ENCODE measurements at places on chromosomes 5 and 9. TPM values are rescaled to one million over a fixed set of nuclear protein-coding genes. Genes with fewer than 3 reads are reported as not detected.

DNA sequence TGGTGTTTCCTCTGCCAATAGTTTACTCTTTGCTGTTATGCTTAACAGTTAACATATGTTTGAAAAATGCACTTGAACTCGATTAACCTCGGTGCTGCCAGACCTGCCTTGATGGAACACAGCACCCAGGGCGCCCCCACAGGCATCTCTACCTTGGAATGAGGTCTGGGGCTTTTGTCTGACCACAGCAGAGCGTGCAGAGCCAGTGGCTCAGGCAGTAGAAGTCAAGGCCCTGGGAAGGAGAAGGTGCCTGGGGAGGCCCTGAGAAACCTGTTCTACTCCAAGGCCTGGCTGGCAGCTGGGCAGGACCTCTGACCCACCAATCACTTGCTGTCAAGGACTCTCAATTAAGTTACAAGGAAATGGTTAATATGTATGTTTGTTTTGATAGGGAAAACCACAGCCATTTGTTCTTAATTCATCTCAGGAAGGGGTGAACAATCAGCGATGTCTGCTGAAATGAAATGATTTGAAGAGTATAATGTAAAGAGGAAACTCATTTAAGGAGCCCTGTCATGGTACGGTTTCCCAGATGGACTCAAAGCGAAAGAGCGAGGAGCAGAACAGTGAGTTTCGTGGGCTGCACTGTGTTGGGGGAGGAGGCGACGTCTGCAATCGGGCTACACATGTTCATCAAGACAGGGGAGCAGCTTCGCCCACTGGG, 21.9 kb downstream of the MACROH2A1 start:
- no peak overlapping the region for H3K4me3 ChIP-seq
- no peaks in the 10 kb centered on the region for H3K27me3 ChIP-seq
- peaks cover 12% of the 10 kb centered on the region for H3K4me1 ChIP-seq

- no peak overlapping the region for H3K27ac ChIP-seq
- no peak for DNase-seq
- H3K36me3 ChIP-seq = no peaks in the 10 kb centered on the region
- H3K4me3 ChIP-seq = no peak overlapping the region
- H3K27me3 ChIP-seq = no peaks in the 10 kb centered on the region
These were observed 45.1 kb upstream of the BARHL1 start for GRCh38 chr9:132537352-132537751.

Gene SPINK13
- not detected for total RNA-seq

Gene LCN6
- total RNA-seq = not detected

DNA sequence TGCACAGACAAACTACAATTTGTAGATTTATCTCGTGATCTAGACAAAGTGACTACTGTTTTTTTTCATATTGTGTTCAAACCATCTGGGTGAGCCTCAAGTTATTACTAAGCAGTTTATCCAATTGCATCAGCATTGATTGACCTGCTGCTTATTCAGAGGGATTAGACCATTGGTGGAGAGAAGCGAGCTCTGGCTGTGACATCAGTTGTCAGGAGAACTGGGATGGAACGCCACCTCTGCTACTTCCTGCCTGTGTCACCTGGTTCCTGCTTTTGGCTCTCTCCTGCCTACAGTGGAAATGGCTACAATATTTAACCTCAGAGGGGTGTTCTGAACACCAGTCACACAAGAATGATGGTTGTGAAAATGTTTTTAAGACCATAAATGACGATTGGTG, 12.1 kb downstream of the NR4A3 start:
- DNase-seq = no peak
- no peak overlapping the region for H3K27ac ChIP-seq
- no peaks in the 10 kb centered on the region for H3K27me3 ChIP-seq
- H3K4me1 ChIP-seq = no peaks in the 10 kb centered on the region

- peak overlapping the region; percentile 32 for H3K27ac ChIP-seq
- no peaks in the 10 kb centered on the region for H3K4me1 ChIP-seq
- H3K27me3 ChIP-seq = no peaks in the 10 kb centered on the region
- no peaks in the 10 kb centered on the region for H3K36me3 ChIP-seq
- no peak overlapping the region for H3K4me3 ChIP-seq
- DNase-seq = no peak
These were observed 999 bp upstream of the DRD1 start for GRCh38 chr5:175444905-175445456.

Gene PCDHB3
- total RNA-seq = not detected

DNA sequence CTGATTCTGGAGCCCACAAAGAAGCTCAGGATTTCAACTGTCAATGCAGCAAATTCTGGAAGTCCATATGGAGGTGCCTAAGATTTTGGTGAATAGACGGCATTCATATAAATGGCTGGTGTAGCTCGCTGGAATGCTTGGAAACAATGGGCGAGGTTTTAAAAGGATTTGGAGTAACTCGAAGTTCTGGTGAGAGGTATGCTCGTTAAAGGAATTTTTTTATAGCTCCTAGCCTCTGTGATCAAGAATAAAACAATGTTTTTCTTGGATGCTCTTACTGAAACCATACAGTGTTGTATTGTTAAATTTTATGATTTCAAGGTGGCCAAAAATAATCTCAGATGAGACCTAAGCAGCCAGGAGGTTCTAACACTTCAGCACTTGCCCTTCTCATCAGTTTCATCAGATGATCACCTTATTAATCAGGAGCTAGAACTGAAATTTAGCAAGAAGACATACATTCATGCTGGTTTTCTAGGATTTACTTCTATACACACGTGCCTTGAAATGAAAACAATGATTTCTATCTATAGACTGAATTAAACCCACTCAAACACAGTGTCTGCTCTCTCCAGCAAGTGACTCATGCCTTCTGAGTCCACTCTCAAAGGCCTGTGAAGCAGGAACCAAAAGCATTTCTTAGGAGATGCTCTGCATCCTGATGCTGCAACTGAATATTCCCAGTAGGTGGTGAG, 79.2 kb downstream of the OTULIN start:
- no peak for DNase-seq
- no peak overlapping the region for H3K27ac ChIP-seq
- H3K4me3 ChIP-seq = no peak overlapping the region
- H3K36me3 ChIP-seq = no peaks in the 10 kb centered on the region

DNA sequence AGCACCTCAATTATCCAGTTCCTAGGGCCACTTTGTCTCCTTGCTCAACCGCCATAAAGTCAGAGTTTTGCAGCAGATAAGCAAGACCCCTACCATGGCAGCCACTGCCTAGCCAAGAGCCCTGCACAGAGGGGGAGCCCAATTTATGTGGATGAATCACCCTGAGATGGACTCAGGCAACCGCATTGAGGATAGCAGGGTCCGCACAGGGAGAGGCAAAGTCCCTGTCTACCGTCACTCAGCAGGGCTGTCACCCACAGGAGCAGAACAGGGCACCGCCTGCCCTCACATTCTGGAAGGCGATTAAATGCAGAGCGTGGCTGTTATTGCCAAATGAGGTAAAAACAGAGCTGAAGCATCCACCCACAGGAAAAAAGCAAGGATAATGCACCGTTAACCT, 1.7 kb downstream of the FBP2 start:
- H3K36me3 ChIP-seq = no peaks in the 10 kb centered on the region
- no peaks in the 10 kb centered on the region for H3K27me3 ChIP-seq
- H3K27ac ChIP-seq = no peak overlapping the region
- DNase-seq = no peak
- no peaks in the 10 kb centered on the region for H3K4me1 ChIP-seq
- no peak overlapping the region for H3K4me3 ChIP-seq

- no peaks in the 10 kb centered on the region for H3K27me3 ChIP-seq
- H3K36me3 ChIP-seq = no peaks in the 10 kb centered on the region
- H3K4me3 ChIP-seq = no peak overlapping the region
- peak; percentile 30 for DNase-seq
- no peak overlapping the region for H3K27ac ChIP-seq
- H3K4me1 ChIP-seq = no peaks in the 10 kb centered on the region
These were observed 75.4 kb upstream of the SYK start for GRCh38 chr9:90726215-90726614.

Gene C8G
- 0.77 TPM for total RNA-seq

- H3K27me3 ChIP-seq = no peaks in the 10 kb centered on the region
- DNase-seq = no peak
- no peaks in the 10 kb centered on the region for H3K4me1 ChIP-seq
- no peak overlapping the region for H3K4me3 ChIP-seq
These were observed 186.3 kb upstream of the ADCY2 start for GRCh38 chr5:7209658-7210057.

Gene SEMA5A
- total RNA-seq = 27.4 TPM

DNA sequence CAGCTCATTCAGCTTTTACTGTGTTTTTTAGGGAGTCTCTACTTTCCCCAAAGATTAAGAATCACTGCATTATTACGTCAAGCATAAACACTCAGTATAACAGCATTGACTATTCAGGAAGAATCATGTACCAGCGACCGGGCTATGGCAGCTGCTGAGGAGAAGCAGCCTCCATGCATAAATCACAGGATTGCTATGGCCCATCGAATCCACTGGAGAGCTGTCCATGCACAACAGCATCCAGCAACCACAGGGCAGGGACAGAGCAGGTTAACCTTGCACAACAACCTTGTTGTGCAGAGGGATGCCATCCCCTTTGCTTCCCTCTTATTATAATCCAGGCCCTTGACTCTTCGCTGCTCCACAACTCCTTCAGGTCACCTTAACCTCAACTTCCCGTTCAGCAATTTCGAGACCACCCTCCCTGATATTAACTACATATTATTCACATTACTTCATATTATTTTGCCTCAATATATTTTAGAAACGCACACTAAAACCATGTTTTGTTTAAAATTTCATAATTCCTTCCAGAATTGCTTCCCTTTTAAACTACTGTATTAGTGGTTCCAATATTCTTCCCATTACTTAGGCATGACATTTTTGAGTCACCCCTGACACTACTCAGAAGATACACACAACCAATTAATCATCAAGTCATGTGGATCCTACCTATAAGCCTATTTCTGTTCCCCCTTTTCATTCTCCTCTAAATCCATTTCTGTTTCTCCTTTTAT, 991 bp downstream of the IARS1 start:
- peak overlapping the region; percentile 98 for H3K27ac ChIP-seq
- peak; percentile 4 for DNase-seq
- H3K27me3 ChIP-seq = no peaks in the 10 kb centered on the region

DNA sequence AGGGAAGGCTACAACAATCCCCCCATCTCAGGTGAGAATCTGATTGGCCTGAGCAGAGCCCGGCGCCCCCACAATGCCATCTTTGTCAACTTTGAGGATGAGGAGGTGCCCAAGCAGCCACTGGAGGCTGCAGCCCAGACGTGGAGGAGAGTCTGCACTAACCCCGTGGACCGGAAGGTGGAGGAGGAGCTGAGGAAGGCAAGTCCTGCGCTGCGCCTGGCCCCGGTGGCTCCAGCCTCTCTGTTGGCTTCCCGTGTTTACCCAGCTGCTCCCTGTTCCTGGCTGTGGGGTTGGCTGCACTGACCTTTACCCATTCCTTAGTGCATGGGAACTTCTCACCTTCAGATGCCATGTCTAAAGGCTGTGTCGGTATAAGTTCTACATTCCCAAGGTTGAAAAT, 11.0 kb upstream of the CEL start:
- no peak for DNase-seq
- H3K27me3 ChIP-seq = no peaks in the 10 kb centered on the region
- no peak overlapping the region for H3K4me3 ChIP-seq
- peak overlapping the region; percentile 48 for H3K27ac ChIP-seq

GRCh38 chr9:77502568-77502967, 145.6 kb downstream of the GNA14 start:
- H3K4me1 ChIP-seq = no peaks in the 10 kb centered on the region
- H3K27me3 ChIP-seq = no peaks in the 10 kb centered on the region
- H3K36me3 ChIP-seq = no peaks in the 10 kb centered on the region
- no peak overlapping the region for H3K27ac ChIP-seq
- no peak overlapping the region for H3K4me3 ChIP-seq

- DNase-seq = no peak
- H3K4me3 ChIP-seq = no peak overlapping the region
- H3K36me3 ChIP-seq = no peaks in the 10 kb centered on the region
- H3K4me1 ChIP-seq = no peaks in the 10 kb centered on the region
- no peak overlapping the region for H3K27ac ChIP-seq
These were observed 64.1 kb downstream of the PDE4D start for GRCh38 chr5:59829386-59829785.

DNA sequence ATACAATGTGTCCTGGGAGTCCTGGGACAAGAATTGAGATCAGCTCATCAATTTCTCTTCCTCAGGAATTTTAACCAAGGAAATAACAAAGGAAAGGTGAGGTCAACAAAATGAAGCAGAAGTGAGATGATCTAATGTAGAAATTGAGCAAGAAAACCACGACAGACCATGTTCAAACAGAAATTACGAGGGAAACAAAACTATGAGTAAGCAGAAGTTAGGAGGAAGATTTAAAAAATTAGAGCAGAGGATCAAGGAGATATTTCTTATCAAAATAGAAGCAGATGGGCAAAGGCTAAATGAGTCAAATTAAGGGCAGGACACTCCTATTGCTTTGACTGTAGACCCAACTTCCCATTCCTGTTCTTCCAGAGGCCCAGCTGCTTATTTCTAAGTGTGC, 97.4 kb downstream of the HINT1 start:
- no peak for DNase-seq
- H3K4me1 ChIP-seq = peaks cover 4% of the 10 kb centered on the region
- no peak overlapping the region for H3K27ac ChIP-seq
- H3K27me3 ChIP-seq = no peaks in the 10 kb centered on the region
- no peak overlapping the region for H3K4me3 ChIP-seq

Gene SOHLH1
- total RNA-seq = 44.9 TPM

GRCh38 chr5:115391780-115392179, 95.3 kb upstream of the CCDC112 start:
- no peaks in the 10 kb centered on the region for H3K4me1 ChIP-seq
- DNase-seq = no peak
- no peaks in the 10 kb centered on the region for H3K27me3 ChIP-seq
- H3K27ac ChIP-seq = no peak overlapping the region
- no peaks in the 10 kb centered on the region for H3K36me3 ChIP-seq

- DNase-seq = no peak
- H3K36me3 ChIP-seq = no peaks in the 10 kb centered on the region
- no peak overlapping the region for H3K27ac ChIP-seq
- H3K4me1 ChIP-seq = no peaks in the 10 kb centered on the region
These were observed 17.1 kb downstream of the F2R start for GRCh38 chr5:76733049-76733417.

DNA sequence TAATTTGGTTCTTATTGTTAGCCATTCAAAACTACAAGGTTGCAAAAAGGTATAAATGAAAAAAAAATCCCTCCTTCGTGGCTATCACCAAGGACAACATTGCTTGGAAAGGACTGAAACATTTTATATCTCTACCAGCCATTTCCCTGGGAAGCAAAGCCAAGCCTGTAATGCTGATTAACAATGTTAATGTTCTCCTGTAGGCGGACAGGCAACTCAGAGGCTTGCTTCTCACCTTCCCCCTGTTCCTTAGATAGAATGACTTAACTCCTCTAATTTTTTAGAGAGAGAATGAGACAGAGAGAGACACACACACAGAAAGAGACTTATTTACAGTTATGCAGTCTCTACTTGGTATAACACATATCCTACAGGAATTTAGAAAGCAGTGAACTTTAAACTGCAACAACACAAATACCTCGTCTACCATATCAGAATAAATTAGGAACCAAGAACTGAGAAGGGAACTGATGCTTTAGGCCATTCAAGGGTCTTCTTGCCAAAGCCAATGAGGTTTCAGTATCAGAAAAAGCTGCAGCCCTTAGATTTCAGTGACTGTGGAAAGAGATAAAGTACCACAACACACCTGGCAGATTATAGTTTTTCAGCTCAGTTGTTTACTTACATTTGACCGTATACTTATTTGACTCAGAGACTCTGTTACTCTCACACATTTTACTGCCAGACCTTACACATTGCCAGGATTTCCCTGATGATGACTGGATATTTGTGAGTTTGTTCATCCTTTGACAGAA, 20.9 kb upstream of the MAN2A1 start:
- no peaks in the 10 kb centered on the region for H3K36me3 ChIP-seq
- H3K27me3 ChIP-seq = no peaks in the 10 kb centered on the region
- no peaks in the 10 kb centered on the region for H3K4me1 ChIP-seq
- H3K4me3 ChIP-seq = no peak overlapping the region
- H3K27ac ChIP-seq = no peak overlapping the region
- no peak for DNase-seq

- no peaks in the 10 kb centered on the region for H3K4me1 ChIP-seq
- H3K36me3 ChIP-seq = no peaks in the 10 kb centered on the region
- no peak overlapping the region for H3K27ac ChIP-seq
These were observed 55.3 kb upstream of the IL17B start for GRCh38 chr5:149434162-149435014.

All from Caco-2 (cell line).